NCI-H1694 (cell line): ENCODE measurements at places on chromosomes 5 and 9.

GRCh38 chr5:6788439-6788838 lies 75.2 kb downstream of the TENT4A start:
- no peak for DNase-seq

GRCh38 chr5:173114536-173114935 lies 29.8 kb upstream of the BNIP1 start:
- no peak for DNase-seq

DNA sequence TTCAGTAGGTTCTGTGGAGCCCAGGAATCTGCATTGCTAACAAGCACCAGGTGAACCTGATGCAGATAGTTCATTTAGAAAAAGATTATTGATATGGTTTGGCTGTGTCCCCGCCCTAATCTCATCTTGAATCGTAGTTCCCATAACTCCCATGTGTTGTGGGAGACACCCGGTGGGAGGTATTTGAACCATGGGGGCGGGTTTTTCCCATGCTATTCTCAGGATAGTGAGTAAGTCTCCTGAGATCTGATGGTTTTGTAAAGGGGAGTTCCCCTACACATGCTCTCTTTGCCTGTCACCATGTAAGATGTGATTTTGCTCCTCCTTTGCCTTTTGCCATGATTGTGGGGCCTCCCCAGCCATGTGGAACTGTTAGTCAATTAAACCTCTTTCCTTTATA lies 212.0 kb downstream of the RAB3C start:
- DNase-seq = no peak

DNA sequence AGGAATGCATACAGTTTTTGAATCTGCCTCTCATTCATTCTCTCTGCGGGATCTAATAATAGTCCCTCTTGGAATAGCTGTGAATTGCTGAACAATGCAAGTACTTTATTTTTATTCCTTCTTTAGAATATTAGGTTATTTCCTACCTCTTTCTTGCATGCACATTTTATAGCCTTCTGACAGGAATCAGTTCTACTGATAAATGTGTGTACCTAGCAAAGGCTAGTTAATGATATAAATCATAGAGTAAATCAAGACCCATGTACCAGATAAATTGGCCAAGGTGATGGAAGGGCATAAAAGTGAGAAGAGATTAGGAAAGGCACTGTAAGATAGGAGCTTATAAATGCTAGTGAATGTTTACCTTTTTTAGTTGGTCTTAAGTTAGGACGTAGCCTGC lies 19.2 kb upstream of the UGCG start:
- DNase-seq = no peak

GRCh38 chr9:9631284-9631683 lies 981.5 kb downstream of the PTPRD start:
- DNase-seq = no peak

DNA sequence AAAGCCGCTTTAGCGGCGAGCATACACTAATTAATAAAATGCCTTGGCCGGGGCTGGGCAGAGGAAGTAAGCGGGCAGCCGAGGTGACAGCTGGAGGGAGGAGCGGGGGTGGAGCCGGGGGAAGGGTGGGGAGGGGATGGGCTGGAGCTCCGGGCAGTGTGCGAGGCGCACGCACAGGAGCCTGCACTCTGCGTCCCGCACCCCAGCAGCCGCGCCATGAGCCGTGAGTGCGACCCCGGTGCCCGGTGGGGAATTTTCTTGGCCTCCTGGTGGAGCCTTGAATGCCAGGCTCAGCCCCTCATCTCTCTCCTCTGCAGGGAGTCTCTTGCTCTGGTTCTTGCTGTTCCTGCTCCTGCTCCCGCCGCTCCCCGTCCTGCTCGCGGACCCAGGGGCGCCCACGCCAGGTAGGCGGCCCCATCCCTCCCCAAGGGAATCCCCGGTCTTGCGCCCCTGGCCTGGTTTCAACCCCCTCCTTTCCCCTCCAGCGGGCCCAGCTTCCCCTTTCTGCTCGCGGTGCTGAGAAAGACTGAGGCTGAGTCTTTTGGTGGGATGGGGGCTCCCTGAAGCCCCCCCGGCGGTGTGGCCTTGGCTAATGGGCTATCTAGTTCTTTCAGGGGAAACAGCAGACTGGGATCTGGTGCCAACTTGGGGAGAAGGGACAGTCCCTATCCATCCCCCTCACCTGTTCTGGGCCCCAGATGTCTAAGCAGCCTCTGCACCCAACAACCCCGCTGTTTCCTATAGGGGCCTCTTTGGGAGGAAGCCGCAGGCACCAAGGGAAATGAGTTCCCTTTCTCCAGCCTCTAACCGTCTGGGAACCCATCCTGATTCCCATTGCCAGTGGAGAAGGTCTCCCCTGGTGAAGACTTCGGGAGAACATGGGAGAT lies at the start of gene PTGS1:
TSS of gene PTGS1 (plus strand) at position 156 of the 887 bp plus-strand sequence. CDS start at position 217, 61 bp downstream.
- DNase-seq = no peak

GRCh38 chr5:116842514-116842961 lies 267.9 kb upstream of the SEMA6A start:
- DNase-seq = no peak

- DNase-seq = no peak
Measured at GRCh38 chr5:39968381-39968780, 543.6 kb upstream of the DAB2 start.

- no peak for DNase-seq
Measured at GRCh38 chr5:54616031-54616430, 98.5 kb downstream of the SNX18 start.

GRCh38 chr5:172923539-172923938 lies 35.7 kb upstream of the RPL26L1 start:
- no peak for DNase-seq

GRCh38 chr5:16884595-16884994 lies 51.5 kb downstream of the MYO10 start:
- no peak for DNase-seq

DNA sequence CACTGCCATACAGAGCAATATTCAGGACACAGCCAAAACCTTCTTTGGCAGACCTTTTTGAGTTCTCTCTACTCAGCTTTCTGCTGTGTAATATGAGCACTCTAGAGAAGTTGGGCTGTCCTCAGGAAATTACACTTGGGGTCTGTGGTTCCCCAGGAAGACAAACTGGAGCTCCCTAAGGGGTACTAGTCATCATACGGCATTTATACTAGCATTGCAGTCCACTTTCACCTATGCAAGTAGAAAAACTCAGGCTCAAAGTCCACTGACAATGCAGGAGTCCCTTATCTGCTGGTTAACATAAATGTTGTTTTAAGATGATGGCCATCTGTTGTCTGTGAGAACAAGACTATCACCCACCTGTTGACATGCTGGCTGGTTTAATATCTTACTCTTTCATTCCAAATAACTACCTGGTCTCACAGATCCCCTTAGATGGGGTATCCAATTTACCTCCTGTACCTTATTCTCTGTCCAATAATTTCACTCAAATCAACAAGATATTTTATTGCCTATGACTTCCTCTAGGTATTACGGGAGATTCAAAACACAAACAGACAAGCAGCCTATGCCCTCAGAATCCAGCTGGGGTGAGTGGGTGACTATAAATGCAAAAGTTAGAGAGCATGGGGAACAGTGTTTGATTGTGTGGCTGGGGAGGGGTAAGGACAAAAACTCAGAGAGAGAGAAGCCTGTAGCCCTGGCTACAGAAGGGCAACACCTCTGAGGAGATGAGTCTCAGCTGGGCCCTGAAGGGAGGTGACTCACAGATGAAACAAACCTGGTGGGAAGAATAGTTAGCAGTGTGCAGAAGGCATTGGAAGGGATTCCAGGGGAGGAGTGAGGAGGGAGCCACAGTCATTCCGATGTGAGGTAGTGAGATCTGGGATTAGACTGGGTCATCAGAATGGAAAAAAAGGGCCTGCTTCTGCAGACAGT lies 10.2 kb downstream of the DOCK8 start:
- DNase-seq = no peak

- DNase-seq = no peak
Measured at GRCh38 chr5:22505891-22506290, 347.3 kb downstream of the CDH12 start.

DNA sequence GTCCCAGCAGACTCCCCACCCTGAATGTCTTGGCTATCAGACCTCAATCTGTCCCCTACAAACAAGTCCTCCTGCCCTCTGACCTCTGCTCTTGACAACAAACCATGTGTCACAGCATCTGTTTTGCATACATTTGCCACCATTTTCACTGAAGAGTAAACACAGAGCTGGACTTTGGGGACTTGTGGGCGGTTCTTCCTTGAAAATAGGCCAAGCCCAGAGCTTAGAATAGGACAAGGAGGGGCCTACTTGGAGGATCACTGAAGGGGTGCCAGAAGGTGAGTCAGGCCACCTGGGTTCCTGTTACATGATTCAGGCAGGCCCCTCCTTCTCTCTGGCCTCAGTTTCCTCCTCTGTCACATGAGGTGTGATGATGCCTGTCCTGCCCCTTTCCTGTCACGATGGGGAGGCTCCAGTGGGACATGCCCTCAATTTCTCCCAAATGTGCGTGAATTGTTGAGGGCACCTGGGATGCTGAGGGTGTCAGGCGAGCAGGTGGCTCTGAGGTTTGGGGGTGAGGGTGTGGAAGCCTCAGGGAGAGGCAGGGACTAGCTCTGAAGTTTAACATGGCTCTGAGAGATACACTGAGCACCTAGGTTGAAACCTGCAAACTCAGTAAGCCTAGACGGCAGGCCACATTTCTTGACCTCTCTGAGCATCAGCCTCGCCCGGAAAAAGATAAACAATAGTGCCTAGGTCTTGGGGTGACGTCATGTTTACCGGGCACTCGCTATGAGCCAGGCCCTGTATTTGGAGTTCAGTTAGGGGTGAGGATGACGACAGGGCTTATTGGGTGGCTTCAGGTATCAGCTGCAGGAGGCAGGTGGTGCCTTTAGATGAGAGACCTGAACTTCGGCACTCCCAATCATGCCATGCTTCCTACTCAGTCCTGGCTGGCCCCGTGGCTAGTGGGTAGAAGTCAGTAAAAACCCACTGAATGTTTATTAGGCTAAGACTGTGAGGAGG lies 107.6 kb upstream of the PITX1 start:
- no peak for DNase-seq

- DNase-seq = no peak
Measured at GRCh38 chr9:114785866-114786650, 19.8 kb downstream of the TNFSF15 start.

- no peak for DNase-seq
Measured at GRCh38 chr9:116566677-116567488, 120.2 kb upstream of the TRIM32 start.

GRCh38 chr5:115815693-115816225 lies 700 bp downstream of the CDO1 start:
- DNase-seq = no peak

- DNase-seq = no peak
Measured at GRCh38 chr9:76904661-76905457, 1.1 kb downstream of the PRUNE2 start.

- DNase-seq = no peak
Measured at GRCh38 chr9:108443019-108443633, 412.7 kb downstream of the ACTL7B start.

DNA sequence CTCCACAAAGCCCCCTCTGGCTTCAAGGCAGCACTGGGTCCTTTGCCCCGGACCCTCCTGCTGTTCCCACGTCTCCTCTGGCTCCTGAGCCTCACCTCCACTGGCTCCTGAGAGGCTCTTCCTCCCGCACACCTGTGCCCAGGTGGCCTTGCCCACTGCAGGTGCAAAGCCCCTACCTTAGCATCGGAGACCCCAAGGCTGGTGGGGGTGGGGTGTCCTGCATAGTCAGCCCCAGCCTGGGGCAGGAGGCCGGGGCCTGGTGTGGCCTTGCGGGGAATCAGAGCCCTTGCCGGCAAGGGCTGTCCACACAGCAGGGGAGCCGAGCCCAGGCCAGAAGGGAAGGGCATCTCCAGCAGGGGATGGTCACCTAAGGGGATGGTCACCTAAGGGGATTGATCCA lies 41.3 kb upstream of the CEP72 start:
- DNase-seq = no peak

DNA sequence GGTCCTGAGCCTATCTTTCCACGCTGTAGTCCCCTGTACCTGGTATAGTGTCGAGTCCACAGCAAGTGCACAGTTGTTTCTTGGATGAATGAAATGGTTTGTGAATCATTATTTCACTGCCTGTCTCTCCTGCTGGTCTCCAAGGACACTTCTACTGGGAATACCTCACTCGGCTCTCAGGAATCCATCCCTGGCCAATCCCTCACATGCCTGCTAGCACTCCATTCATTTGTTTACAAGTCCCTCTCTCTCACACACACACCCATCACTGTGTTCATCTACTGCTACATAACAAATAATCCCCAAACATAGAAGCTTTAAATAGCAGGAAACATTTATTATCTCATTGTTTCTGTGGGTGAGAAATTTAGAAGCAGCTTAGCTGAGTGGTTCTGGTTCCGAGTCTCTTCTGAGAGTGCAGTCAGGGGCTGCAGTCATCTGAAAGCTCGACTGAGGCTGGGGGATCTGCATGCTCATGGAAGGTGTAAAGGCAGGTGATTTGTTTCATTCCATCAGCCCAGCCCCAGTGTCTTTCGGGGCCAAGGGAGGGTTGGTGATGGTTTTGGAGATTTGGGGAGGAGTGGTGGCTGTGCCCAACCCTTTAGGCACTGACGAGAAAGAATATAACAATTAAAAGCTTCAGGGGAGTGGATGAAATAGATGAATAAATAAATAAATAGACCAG lies 132.7 kb upstream of the IER5L start:
- no peak for DNase-seq

DNA sequence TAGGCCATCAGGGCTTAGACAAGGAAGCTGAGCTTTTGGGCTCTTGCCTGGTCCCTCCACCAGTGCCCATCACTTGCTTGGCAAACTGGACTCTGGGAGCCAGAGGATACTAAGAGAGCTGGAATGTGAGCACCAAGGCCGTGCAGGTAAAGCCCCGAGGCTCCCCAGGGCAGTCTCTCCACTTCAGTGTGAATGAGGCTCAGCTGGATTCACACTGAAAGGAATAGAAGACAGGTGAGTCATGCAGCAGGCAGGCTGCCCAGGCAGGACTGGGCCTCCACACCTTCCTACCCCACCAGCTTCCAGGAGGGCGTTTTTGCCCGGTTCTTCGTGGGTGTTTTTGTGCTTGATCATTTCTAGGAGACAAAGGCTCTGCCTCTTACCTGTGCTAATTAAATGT lies 7.3 kb upstream of the CTSV start:
- DNase-seq = no peak

DNA sequence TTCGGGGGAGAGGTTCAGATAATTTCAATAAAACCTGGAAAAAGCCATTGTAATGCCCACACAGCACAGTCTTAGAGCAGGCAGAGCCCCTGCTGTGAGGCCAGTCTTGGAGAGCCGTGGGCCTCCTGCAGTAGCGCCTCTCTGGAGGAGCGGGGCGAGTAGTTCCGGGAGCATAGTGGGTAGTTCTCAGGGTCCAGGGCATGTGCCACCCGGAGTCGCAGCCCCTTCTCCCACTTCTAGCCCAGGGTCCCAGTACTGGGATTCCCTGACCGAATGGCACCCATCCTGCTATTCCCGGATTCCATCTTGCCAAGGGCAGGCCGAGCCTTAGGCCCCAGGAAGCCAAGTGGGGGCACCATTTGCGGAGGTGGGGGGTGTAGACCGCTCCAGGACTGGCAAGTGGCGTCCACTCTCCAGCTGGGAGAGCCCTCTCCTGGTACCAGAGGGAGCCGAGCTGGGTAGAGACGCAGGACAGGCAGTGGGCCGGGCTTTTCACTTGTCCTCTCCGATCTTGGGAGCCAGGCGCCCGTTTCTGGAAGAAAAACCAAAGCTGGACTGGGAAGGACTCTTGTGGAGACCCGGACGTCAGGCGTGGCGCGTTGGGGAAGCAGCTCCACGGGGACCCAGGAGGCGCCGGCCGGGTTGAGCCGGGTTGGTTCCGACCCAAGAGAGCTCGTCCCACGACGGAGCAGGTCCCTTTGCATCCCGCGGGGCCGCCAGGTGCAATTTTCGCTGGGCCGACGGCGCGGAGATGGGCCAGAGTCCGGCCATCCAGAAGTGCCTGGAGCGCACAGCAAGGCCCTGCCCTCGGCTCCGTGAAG lies 12.1 kb downstream of the PROP1 start:
- DNase-seq = no peak

GRCh38 chr5:125412561-125413495 lies 666.4 kb upstream of the ZNF608 start:
- DNase-seq = peak; percentile 96
